ENCODE measurements at places on chromosomes 13 and 19.
A peak's percentile ranks its signal among the peaks of the same experiment; 100 is the strongest.

DNA sequence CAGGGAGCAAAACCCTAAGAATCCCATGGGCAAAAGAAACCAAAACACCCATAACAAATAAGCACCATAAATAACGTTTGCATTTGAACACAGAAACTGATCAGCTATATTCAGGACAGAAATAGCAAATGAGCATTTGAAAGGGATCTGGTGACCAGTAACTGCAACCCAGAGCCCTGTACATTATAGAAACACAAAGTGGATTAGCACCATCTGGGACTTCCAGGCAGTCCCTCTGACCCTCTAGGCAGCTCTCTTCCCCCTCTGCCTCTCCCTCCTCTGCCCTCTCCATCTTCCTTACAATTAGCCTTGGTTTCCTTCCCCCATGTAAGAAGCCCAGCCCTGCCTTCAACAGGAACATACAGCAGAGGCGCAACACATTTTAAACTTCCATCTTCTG is 215.0 kb downstream of the DCLK1 start:
- no peak for DNase-seq

DNA sequence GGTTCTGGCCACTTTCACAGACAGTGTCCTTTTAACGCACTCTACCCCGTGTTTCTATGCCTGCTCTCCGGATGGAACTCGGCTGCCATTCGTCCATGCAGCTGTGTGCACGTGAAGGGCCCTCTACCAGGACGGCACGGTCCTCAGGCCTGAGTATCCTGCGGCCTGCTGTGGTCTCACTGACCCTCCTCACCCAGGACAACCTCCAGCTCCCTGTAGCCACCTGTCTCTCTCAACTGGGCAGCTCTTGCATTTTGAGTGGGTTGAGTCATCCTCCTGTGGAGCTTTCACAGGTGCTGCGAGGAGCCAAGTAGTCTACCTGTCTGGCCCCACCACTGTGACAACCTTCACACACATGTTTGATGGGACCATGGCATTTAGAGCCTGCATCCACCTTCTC is 321.7 kb upstream of the TSHZ3 start:
- DNase-seq, result no peak

DNA sequence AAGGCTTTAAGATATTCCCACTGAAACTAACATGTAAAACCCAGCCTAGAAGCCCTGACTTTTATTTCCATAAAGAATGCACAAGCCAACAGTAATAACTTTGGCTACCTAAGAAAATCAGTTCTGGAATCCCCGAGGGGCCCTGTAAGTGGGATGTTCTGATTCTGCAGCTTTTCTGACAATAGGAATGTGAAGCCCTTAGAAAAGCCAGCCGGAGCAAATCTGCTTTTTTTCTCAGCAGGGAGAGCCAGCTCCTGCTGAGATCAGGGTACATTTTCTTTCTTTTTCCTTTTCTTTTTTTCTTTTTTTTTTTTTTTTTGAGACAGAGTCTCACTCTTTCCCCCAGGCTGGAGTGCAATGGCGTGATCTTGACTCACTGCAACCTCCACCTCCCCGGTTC is 8.0 kb upstream of the GARRE1 start:
- DNase-seq, result no peak

GRCh38 chr19:1605236-1606137 is at the start of gene UQCR11:
UQCR11 (minus strand) TSS chr19:1605462; CDS start chr19:1605409, 53 bp downstream.
- DNase-seq, result peak; percentile 92

- DNase-seq, result no peak
Observed at GRCh38 chr13:45219123-45219891, 18.5 kb upstream of the KCTD4 start.

- no peak for DNase-seq
Observed at GRCh38 chr19:45876411-45877197, 9.3 kb downstream of the IRF2BP1 start.

DNA sequence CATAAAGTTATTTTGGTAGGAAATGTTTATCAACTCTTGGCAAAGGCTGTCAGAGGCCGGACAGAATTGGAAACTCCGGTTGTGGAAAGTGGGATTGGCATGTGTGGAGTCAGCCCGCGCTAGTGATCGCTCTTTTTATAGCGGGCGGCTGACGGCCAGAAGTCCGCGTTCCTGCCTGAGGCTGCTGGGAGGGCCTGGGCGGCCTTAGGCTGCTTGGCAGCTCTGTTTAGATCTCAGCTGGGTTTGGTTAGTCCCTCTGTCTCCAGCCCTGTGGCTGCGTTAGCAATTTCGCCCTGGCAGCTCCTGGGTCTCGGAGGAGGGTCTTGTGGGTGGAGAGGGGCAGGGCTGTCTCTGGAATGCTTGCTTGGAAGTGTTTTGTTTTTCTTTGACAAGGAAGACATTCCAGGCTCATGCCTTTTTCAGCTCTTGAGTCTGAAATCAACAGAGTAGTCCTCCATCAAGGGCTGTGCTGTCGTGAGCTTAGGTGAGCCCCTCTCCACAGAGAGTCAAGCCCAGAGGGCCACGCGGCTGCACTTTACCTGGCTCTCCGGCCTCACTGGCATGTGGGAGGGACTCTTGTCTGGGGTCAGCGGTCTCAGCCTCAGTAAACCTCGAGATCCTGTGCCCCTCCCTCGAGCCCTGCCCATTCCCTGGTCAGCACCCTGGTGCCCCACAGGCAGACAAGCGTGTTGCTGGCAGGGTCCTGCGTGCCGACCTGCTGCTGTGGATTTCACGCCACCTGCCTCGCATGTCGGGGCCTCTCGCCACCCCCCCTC is 22.5 kb downstream of the DOT1L start:
- DNase-seq, result no peak

DNA sequence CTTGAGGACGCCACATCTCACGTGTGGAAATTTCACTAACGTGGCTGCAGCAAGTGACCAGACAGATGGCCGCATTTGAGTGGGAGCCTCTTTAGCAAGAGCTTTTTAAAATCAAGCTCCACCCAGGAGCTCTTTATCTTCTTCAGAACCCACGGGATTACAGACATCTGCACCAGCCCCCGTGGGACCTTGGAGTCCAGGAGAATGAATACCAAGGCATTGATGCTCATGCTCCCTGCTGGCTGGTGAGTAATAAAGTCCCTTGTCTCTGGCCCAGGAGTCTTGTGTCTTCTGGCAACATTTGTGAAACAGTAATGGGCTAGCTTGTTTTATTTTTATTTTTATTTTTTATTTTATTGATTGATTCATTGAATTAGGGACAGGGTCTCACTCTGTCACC is 64.4 kb downstream of the TRPM4 start:
- DNase-seq, result no peak

DNA sequence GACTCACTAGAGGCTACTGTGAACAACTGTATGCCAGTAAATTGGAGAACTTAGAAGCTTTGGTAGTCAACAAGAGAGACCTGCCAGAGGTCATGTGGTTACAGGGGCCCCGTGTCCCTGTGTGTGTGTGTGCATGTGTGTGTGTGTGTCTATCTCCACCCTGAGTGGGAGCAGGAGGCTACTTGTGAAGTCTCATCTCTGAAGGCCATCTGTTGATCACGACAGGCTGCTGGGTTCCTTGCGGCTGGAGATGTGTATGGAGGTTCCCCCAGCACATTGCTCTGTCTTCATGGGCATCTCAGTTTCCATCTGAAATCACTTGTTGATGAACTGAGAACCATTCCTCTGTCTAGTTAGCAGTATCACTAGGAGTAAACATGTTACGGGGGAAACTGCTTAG is 58.2 kb upstream of the TEX29 start:
- DNase-seq, result no peak

GRCh38 chr13:114063545-114064449 is 68.6 kb downstream of the RASA3 start:
- DNase-seq, result no peak

DNA sequence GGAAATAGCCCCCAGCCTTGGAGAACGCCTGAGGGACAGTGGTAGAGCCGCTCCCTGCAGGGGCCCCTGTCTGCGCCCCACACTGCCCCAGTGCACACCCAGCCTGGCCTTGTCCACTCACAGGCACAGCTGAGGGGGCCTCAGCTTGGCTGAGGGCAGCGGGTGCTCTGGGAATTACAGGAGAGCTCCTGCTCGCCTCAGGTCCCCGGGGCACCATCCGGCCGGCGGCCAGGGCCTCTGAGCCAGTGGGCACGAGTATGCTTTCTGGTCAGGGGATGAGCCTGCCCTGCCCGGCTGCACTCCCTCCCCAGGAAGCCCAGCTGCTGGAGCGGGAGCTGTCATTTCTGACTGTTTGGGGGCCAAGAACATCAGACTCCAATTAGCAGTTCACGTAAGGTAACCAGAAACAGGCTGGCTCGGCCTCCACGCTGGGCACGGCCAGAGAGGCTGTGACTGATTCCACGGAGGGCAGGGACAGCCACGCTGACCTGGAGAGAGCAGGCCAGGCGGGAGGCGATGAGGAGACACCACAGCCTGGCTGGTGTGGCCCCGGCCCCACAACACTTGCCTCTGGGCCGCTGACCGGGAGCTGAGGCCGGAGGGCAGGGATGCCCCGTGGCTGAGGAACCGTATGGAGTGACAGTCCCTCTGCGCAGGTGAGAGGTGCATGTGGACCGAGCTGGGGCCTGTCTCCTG is 15.4 kb downstream of the CEBPG start:
- DNase-seq, result no peak

GRCh38 chr19:40549007-40549708 is 27.5 kb upstream of the SHKBP1 start:
- DNase-seq, result peak; percentile 62

DNA sequence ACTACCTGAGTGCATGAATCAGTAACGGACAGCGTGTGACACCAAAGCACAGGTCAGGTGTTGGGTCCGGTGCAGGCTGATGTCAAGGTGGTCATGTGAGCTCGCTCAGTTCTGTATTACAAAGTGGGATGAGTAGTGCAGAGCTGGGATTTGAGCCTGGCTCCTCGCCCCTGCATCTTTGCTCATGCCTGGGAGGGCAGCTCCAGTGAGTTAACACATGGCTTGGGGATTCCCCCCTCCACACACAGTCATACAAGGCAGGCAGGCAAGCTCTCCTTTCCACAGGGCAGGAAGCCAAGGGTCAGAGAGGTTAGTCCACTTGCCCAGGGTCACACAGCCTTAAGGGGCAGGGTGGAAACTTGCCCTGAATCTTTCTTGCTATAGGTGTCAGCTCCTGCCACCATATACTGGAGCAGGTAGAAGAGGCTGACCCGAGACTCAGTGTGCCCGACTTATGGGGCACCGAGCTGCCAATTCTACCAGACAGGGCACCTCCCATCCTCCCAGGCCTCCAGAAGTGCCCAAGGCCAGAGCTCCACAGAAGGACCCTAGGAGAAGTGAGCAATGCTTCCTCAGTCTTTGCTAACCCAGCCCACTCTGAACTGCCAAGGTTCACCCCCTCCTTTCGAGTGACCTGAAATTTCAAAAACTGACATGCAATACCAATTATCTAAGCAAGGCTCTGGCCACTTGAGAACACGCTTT is 35.4 kb downstream of the ZNF787 start:
- no peak for DNase-seq

GRCh38 chr13:29707876-29708543 is 112.5 kb upstream of the SLC7A1 start:
- peak; percentile 17 for DNase-seq

GRCh38 chr19:47005873-47006272 is 13.8 kb upstream of the NPAS1 start:
- no peak for DNase-seq

- no peak for DNase-seq
Observed at GRCh38 chr13:42747399-42747873, 33.9 kb upstream of the FAM216B start.

DNA sequence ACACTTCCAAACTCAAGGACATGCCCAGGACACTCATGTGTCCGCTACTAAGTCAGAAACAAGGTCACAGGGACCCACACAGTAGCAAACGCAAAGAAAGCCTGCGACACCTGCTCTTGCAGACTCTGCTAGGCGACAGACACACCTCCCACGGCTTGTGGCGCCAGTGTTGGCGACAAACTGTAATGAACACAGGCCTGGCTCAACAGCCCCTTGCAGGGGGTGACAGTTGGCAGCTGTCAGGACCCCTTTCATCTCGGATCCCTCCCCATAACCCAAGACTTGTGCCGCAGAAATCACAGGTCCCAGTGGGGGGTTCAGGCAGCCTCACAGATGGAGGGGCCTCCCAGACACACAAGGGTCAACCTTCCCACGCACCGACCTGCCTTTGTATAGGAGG is 364 bp downstream of the CKM start:
- no peak for DNase-seq

GRCh38 chr19:3968556-3969434 is 2.1 kb downstream of the DAPK3 start:
- DNase-seq, result no peak

DNA sequence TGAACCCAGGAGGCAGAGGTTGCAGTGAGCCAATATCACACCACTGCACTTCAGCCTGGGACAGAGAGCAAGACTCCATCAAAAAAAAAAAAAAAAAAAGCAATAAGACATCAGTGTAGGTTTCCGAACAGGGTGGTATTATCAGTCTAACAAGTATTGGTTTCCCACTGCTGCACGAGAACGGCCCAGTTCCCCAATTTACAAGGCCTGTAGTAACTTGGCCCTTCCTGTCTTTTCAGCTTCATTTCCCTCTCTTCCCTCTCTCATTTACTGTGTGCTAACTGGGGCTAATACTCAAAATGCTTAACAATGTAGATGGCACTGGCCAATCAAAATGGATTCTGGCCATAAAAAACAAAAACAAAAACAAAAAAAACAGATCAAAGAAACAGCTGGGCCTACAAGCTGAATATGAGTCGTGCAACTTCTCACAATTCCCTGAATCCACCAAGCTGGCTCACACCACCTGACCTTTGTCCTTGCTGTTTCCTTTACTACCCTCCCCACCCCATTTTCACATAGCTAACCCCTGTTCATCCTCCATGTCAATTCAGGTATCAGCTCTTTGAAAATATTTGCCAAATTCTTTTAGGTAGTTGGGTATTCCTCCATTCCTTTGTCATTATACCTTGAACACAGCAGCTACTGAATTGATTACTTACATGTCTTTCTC is 2.4 kb downstream of the TEX101 start:
- DNase-seq, result no peak

DNA sequence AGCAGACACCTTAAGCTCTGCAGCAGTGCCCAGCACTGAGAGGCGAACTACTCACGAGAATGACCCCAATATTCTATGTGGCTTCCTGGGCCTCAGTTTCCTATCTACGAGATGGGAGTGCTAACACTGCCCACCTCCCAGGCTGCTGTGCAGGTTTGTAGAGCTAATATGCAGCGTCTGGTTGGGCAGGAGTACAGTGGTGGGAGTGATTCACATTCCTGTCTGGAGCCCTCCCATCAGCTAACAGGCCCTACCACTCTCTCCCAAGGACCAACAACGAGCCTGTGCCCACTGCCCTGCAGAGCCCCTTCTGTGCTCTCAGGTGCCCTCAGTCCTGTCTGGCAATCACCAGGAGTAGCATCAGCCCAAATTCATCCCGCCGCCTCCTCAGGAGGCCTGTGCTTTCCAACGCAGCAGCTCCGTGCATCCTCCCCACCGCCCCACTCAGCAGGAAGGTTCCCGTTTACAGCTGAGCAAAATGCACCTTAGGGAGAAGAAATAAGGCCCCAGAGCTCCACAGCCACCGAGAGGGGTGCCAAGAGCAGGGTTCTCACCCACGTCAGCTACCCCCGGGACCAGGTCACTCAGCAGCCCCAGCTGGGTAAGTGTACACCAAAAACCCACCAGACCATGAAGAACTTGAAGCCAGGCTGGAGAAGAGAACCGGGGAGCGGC is 6.6 kb downstream of the AKT2 start:
- DNase-seq, result no peak

Measured in CD4-positive, alpha-beta T cell treated with Interleukin-6 at 100 ng/mL for 8 hours (primary cell).